HCT116 (cell line): ENCODE measurements at places on chromosomes 12 and 14.
A peak's percentile ranks its signal among the peaks of the same experiment; 100 is the strongest.

- peak; percentile 61 for DNase-seq
Observed at GRCh38 chr14:92316937-92317336, 6.0 kb upstream of the SLC24A4 start.

GRCh38 chr14:78902010-78902623 is 731.9 kb downstream of the NRXN3 start:
- DNase-seq: no peak

DNA sequence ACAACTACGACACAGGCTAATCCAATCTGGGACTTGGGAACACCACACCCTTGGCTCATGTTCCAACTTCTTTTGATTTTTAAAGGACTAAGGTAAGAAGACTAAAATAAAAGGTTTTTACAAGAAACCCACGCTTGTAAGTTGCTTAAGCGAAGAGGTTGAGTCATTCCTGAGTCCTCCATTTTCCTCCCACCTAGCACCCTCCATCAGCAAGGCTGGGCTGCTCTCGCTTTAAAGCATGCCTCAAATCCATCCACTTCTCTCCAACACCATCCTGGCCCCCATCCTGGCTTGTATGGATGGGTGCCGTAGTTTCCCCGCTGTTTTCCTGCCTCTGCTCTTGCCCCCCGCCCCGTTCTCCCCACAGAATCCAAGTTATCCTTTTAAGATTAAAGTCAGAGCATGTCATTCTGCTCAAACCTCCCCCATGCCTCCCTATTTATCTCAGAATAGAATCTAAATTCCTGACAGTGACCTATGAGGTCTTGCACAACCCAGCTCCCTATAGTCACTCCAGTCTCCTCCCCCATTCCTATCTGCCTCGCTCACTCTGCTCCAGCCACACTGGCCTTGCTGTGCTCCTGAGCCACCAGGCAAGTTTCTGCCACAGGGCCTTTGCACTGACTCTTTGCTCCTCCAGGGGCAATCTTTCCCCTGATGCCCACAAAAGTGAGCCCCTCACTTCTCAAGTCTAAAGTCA is 34.5 kb downstream of the SCARB1 start:
- no peak for DNase-seq

DNA sequence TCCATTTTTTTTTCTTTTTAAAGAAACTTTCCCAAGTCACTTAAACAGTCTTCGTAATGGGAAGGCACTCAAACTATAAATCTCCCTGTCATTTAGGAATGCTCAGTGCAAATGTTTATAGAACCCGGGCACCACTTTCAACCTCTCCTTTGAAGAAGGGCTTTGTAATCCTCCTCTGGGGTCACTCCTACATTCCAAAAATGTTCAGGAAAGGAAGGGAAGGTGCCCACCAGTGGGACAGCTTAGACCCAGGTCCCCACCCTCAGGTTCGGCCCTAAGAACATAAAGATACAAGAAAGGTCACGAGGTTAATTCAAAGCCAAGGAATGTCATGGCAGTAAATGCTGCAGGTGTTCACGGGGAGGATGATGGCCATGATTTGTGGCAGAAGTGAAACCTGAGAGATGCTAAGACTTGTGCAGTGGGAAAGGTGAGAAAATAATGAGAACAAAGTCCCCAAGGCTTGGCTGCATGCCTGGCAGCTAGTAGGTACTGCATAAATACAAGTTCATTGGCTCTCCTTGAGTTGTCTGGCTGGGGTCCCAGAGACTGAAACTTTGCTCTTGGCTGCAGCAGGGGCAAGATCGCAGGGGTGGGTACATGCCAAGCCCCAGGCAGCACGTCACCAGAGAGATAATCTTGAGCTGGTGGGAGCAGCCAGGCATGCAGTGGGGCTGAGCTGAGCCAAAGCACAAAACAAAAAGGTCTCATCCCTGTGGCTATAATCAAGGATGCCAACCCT is 21.1 kb downstream of the KRT18 start:
- DNase-seq: no peak
